Small intestine (tissue), 16 donors: ENCODE measurements at places on chromosomes 13 and 19.

DNA sequence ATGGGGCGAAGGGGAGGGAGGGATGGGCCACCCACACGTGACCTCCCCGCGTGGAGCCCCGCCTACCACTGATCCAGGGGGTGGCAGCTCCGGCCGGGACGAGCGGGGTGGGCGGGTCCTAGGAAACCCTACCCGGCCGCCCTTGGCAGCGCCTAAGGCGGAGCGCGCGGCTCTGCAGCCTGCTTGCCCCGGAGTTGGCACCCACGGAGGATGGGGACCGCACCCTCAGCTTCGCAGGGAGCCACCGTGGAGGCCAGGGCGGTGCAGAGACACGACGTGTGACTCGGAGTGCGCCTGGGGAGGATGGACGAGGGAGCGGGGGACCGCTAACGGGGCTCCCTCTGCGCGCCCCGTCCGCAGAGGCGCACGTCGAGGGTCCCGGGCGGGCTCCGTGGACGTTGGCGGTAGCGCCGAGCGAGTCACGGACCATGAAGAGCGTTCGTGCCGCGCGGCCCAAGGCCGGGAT lies at the start of gene RGS9BP:
RGS9BP (plus strand) TSS at position 129 of the 466 bp plus-strand sequence. CDS start 416 bp downstream, outside the sequence.
- H3K27me3 ChIP-seq: peaks cover 35% of the 10 kb centered on the region
- no peak for DNase-seq
- peak within 1 kb of the TSS; percentile 73 for H3K4me3 ChIP-seq
- H3K36me3 ChIP-seq: no peaks in the 10 kb centered on the region
- peak within 1 kb of the TSS; percentile 88 for H3K27ac ChIP-seq
- peaks cover 17% of the 10 kb centered on the region for H3K4me1 ChIP-seq

GRCh38 chr19:409516-410242 lies 732 bp upstream of the C2CD4C start:
- H3K4me1 ChIP-seq: no peaks in the 10 kb centered on the region
- peak; percentile 27 for DNase-seq
- no peak overlapping the region for H3K4me3 ChIP-seq
- H3K36me3 ChIP-seq: no peaks in the 10 kb centered on the region
- H3K27ac ChIP-seq: no peak overlapping the region
- peaks cover 7% of the 10 kb centered on the region for H3K27me3 ChIP-seq

- H3K27me3 ChIP-seq: no peaks in the 10 kb centered on the region
- H3K4me3 ChIP-seq: no peak overlapping the region
- no peak overlapping the region for H3K27ac ChIP-seq
Observed at GRCh38 chr13:73258406-73258805, 199.6 kb downstream of the KLF5 start.

GRCh38 chr13:46179969-46180763 lies 1.8 kb downstream of the LCP1 start:
- H3K36me3 ChIP-seq: no peaks in the 10 kb centered on the region
- no peaks in the 10 kb centered on the region for H3K27me3 ChIP-seq
- no peaks in the 10 kb centered on the region for H3K4me1 ChIP-seq
- DNase-seq: no peak
- H3K27ac ChIP-seq: peak overlapping the region; percentile 82
- H3K4me3 ChIP-seq: no peak overlapping the region

DNA sequence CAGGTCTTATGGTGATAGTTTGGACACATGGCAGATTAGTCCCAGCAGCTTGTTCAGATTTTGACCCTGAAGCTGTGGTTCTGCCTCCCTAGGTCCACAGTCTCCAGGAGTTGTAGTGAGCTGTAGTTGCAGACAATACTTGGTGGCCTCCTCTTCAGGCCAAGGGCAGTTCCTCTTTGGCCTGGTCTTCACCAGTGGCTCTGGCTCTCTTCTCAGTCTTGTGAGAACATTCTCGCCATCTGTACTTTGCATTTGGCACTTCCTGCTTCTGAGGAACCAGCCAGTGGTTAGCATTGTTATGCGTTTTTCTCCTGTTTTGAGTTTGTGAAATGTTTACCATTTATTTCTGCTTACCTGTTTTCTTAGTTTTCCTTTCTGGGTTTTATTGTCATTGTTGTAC lies 40.7 kb downstream of the PCCA start:
- DNase-seq: no peak
- no peaks in the 10 kb centered on the region for H3K27me3 ChIP-seq
- H3K27ac ChIP-seq: no peak overlapping the region
- no peaks in the 10 kb centered on the region for H3K36me3 ChIP-seq

- DNase-seq: no peak
- H3K4me3 ChIP-seq: no peak overlapping the region
- no peaks in the 10 kb centered on the region for H3K36me3 ChIP-seq
- H3K27ac ChIP-seq: no peak overlapping the region
Observed at GRCh38 chr13:104530741-104531140, 1464.5 kb upstream of the SLC10A2 start.

DNA sequence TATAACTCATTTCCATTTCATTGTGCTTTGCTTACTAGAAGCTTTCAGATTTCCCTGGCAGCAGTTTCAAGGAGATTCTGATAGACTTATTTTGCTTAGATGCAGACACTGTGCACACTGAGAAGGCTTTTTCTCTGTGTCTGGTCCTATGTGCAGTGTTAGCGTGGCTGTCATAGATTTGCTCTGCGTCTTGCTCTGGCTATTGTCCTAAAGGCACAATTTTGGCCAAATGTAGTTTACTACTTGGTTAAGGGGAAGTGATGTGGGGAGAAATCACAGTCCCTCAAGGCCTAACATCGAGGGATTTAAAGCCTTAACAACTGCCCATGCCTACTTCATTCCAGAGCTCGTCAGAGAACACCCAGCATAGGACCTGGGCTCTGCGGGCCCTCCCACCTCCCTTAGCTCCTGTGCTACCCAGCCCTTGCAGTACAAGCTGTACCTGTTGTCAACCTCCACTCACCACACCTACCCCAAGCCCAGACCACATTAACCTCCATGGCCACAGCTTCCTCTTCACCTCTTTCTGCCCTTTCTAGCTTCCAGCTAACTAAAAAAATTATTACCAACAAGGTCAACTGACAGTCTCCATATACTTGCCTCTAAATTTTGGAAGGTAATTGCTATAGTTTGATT lies 38.9 kb upstream of the KATNAL1 start:
- no peaks in the 10 kb centered on the region for H3K4me1 ChIP-seq
- no peaks in the 10 kb centered on the region for H3K36me3 ChIP-seq
- no peaks in the 10 kb centered on the region for H3K27me3 ChIP-seq
- H3K4me3 ChIP-seq: no peak overlapping the region
- DNase-seq: peak; percentile 71

GRCh38 chr19:3025549-3025886 lies 3.6 kb downstream of the TLE2 start:
- H3K27me3 ChIP-seq: peaks cover 10% of the 10 kb centered on the region
- H3K36me3 ChIP-seq: peaks cover 19% of the 10 kb centered on the region
- H3K4me3 ChIP-seq: no peak overlapping the region
- DNase-seq: peak; percentile 86
- H3K27ac ChIP-seq: peak overlapping the region; percentile 82

GRCh38 chr19:54478677-54479266 lies 5.7 kb upstream of the CDC42EP5 start:
- H3K36me3 ChIP-seq: no peaks in the 10 kb centered on the region
- DNase-seq: peak; percentile 62

- H3K4me3 ChIP-seq: no peak overlapping the region
- no peak overlapping the region for H3K27ac ChIP-seq
- H3K27me3 ChIP-seq: no peaks in the 10 kb centered on the region
- H3K36me3 ChIP-seq: no peaks in the 10 kb centered on the region
- no peak for DNase-seq
- H3K4me1 ChIP-seq: no peaks in the 10 kb centered on the region
Observed at GRCh38 chr13:93861818-93862217, 617.7 kb downstream of the DCT start.

- no peak overlapping the region for H3K4me3 ChIP-seq
- no peaks in the 10 kb centered on the region for H3K4me1 ChIP-seq
- no peaks in the 10 kb centered on the region for H3K27me3 ChIP-seq
- H3K27ac ChIP-seq: no peak overlapping the region
Observed at GRCh38 chr13:48066310-48066989, 28.5 kb downstream of the MED4 start.
